ENCODE measurements at places on chromosomes 7 and 10.

GRCh38 chr7:100785878-100786277, 41.4 kb downstream of the EPHB4 start:
- H3K27me3 ChIP-seq: peaks cover 46% of the 10 kb centered on the region
- H3K4me1 ChIP-seq: peaks cover 5% of the 10 kb centered on the region

GRCh38 chr7:30682212-30683083, at the start of gene CRHR2:
CRHR2 (minus strand) TSS chr7:30682456; CDS start chr7:30682280, 176 bp downstream.
- peak within 1 kb of the TSS; percentile 68 for H3K4me3 ChIP-seq
- H3K4me1 ChIP-seq: peaks cover 17% of the 10 kb centered on the region
- H3K36me3 ChIP-seq: peaks cover 2% of the 10 kb centered on the region
- H3K27ac ChIP-seq: no peak within 1 kb of the TSS

DNA sequence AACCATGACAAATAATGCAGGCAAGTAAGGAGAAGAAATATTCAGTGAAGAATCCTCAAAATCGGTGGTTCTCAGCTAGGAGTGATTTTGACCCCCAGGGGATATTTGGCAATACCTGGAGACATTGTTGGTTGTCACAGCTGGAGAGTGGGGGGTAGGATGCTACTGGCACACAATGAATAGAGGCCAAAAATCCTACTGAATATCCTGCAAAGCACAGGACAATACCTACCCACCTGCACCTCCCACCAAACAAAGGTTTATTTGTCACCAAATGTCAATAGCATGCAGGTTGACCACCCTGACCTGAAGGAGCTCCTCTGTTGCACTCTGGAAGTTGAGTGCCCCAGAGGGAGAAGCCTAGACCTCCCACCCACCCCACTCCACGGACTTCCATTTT, 1028.6 kb downstream of the CNTNAP2 start:
- H3K27ac ChIP-seq: no peak overlapping the region
- H3K4me1 ChIP-seq: no peaks in the 10 kb centered on the region
- no peak for DNase-seq
- H3K4me3 ChIP-seq: no peak overlapping the region
- no peaks in the 10 kb centered on the region for H3K36me3 ChIP-seq
- H3K27me3 ChIP-seq: no peaks in the 10 kb centered on the region

DNA sequence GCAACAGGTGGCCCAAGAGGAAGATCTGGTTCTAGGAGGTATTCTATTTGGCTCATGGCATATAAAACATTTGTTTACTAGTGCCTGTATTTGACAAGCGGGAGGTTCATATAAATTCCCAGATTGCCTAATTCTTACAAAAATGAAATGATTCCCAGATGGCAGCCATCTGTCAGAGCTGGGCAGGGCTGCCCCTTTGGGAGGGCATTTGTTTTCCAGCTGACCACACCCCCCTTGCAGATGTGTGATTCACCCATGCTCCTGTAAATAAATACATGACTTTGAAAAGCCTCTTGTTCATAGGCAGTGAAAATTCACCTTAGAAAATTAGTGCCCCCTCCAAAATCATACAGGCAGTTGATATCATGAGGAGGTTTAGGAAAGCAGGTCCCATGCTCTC, 8.6 kb downstream of the VWC2 start:
- H3K27me3 ChIP-seq: peaks cover 8% of the 10 kb centered on the region
- no peaks in the 10 kb centered on the region for H3K36me3 ChIP-seq
- H3K27ac ChIP-seq: no peak overlapping the region
- DNase-seq: no peak
- no peak overlapping the region for H3K4me3 ChIP-seq

DNA sequence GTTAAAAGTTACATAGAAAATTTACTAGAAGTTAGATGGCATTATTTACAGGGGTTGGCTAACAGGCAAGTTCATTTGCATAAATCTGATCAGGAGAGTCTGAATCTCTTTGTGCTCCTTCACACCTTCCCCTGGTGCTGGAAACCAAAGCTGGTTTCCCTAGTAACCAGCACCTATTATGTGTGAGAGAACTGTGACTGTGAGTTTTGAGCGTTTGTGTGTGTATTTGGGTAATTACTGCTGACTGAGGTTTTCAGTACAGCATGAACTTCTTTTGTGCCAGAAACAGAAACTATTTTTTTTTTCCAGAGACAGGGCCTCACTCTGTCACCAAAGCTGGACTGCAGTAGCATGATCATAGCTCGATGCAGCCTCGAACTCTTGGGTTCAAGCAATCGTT, 10.3 kb upstream of the IFIT1B start:
- H3K27me3 ChIP-seq: peaks cover 11% of the 10 kb centered on the region
- H3K4me1 ChIP-seq: peaks cover 25% of the 10 kb centered on the region
- peak; percentile 17 for DNase-seq
- H3K36me3 ChIP-seq: no peaks in the 10 kb centered on the region
- H3K27ac ChIP-seq: peak overlapping the region; percentile 69

DNA sequence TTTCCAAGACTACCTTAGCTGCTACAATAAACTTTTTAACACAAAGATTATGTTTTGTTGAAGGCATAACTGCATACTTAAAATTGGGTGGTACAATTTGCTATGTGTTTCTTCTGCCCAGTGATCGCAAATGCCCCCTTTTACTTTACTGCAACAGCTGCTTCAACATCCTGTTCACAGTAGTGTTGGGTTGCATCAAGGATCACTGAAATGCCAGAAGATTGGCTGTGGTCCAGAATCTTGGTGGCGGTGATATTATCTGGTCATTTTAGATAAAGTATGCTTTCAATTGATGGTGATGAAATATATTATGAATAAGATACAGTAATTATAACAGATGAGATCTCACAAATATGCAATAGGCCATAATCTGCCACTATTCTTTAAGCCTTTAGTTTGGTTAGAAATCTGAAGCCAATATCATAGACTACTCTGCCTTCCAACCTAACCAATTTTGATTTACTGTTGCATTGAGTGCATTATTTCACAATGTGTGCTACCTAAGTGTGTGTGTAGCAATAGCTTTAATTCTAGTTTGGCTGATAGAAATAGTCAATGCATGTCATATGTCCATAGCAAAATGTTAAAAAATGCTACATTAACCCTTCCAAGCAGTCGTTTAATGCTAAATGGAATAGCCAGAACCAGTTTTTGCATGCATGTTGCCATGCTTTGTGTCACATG, 29.8 kb upstream of the ING3 start:
- H3K36me3 ChIP-seq: no peaks in the 10 kb centered on the region
- no peaks in the 10 kb centered on the region for H3K4me1 ChIP-seq
- no peak for DNase-seq

GRCh38 chr10:127977357-127978009, 70.6 kb downstream of the PTPRE start:
- no peak for DNase-seq
- no peaks in the 10 kb centered on the region for H3K4me1 ChIP-seq
- peaks cover 41% of the 10 kb centered on the region for H3K27me3 ChIP-seq
- H3K4me3 ChIP-seq: no peak overlapping the region
- peaks cover 4% of the 10 kb centered on the region for H3K36me3 ChIP-seq
- H3K27ac ChIP-seq: no peak overlapping the region

DNA sequence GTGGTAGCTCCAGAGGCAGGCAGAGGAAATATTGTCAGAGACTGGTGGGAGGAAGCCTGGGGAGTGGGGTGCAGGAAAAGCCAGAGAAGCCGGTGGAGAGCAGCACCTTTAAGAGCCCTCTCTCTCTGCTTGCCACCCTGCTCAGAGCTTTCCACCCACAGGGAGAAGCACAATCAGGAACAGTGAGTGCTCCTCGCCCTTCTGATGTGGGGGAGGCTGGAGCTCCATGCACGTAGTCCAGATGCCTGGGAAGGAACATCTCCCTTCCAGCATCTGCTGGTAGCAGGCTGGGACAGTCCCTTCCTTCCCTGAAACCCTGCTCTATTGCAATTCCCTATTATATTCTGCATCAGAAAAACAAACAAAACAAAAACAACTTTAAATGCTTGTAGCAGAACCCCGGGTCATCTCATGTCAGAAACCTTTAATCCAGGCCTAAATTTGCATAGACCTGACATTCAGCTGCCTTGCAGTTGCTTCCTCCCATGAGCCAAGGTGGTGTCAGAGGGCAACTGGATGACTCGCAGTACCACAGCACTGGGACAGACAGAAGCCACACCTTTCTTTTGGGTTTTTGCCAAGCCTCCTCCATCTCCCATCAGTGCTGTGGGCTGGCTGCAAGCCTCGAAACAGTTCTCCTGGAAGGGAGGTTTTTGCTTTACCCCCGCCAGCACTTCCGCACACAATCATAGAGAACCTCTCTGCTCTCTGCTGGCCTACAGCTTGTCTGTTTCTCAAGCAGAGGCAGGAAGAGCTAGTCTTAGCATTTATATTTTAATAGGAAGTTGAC, 13.1 kb downstream of the AVPI1 start:
- H3K27me3 ChIP-seq: no peaks in the 10 kb centered on the region
- no peak overlapping the region for H3K27ac ChIP-seq
- peaks cover 54% of the 10 kb centered on the region for H3K36me3 ChIP-seq
- H3K4me1 ChIP-seq: no peaks in the 10 kb centered on the region

GRCh38 chr10:8225187-8225586, 170.7 kb downstream of the GATA3 start:
- peaks cover 9% of the 10 kb centered on the region for H3K4me1 ChIP-seq
- peaks cover 11% of the 10 kb centered on the region for H3K27me3 ChIP-seq
- DNase-seq: no peak
- H3K4me3 ChIP-seq: no peak overlapping the region
- no peak overlapping the region for H3K27ac ChIP-seq

- no peak for DNase-seq
- H3K4me1 ChIP-seq: no peaks in the 10 kb centered on the region
- no peak overlapping the region for H3K27ac ChIP-seq
- no peaks in the 10 kb centered on the region for H3K36me3 ChIP-seq
- peaks cover 10% of the 10 kb centered on the region for H3K27me3 ChIP-seq
Observed at GRCh38 chr10:113822174-113822573, 31.7 kb downstream of the DCLRE1A start.

DNA sequence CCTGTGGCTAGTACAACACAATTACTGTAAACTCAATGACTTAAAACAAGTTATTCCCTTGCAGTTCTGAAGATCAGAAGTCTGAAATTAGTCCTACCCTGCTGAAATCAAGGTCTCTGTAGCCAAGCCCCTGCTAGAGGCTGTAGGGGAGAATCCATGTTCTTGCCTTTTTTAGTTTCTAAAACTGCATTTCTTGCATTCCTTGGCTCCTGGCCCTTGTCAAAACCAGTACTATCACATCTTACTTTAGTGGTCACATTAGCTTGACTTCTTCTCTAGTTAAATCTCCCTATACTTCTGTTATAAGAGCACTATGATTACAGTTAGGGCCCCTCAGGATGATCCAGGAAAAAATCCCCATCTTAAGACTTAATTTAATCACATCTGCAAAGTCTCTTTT, 567.0 kb downstream of the GFRA1 start:
- no peaks in the 10 kb centered on the region for H3K27me3 ChIP-seq
- peaks cover 1% of the 10 kb centered on the region for H3K36me3 ChIP-seq
- DNase-seq: no peak
- no peak overlapping the region for H3K27ac ChIP-seq

Measured in central memory CD8-positive, alpha-beta T cell (primary cell).